ENCODE measurements at places on chromosomes 12 and 14.

- DNase-seq: no peak
Measured at GRCh38 chr14:51564460-51564859, 87.2 kb upstream of the FRMD6 start.

DNA sequence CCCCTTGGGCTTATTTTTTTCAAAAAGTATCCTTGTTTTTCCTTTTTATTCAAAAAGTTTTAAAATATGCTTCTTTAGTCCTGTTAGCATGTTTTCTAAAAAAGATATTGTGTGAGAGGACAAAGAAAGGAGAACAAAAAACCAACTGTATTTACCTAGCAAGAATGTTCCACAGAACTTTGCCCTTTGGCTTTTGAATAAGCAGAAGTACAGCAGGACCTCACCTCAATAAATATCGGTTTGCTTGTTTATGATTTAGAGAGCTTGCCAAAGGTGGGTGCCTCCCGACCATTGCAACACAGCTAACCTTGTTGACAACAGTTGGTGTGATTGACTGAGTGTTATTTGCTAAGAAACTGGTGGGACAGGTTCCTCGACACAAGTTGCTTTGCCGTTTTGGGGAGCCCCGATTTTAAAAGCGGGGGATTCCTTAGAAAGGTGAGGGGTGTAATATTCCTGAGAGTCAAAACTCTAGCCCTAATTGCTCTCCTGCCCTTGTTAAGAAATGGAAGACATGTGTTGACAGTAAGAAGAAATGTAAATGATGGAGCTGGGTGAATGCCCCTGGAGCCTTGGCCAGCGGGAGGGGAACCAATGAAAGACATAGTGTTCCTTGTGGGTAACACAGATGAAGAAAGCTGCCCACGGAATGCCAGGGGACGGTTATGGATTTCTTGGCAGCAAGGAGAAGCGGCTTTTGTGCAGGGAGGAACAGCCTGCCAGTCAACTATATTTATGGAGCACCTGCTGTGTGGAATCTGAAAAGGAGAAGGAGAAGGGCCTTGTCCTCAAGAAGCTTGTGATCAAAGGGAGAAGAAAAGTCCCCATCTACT lies 13.7 kb downstream of the MYBPC1 start:
- no peak for DNase-seq

- DNase-seq: no peak
Measured at GRCh38 chr14:49574038-49574437, 12.1 kb downstream of the RPS29 start.

DNA sequence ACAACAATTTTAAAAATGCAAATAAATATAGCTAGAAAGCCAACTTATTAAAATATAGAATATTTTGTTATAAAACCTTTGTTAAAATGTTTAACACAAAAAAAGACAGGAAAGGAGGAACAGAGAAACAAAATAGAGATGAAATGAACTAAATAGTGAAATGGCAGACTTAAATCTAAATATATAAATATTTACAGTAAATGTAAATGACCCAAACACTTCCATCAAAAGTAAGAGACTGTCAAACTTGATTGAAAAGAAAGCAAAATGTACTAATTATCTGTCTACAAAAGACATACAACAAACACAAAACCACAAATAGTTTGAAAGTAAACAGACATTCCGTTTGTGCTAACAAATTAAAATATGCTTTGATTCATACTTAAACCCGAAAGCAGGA lies 41.7 kb downstream of the PLBD1 start:
- DNase-seq: no peak

- DNase-seq: no peak
Measured at GRCh38 chr12:1424674-1425395, 169.5 kb downstream of the FBXL14 start.

DNA sequence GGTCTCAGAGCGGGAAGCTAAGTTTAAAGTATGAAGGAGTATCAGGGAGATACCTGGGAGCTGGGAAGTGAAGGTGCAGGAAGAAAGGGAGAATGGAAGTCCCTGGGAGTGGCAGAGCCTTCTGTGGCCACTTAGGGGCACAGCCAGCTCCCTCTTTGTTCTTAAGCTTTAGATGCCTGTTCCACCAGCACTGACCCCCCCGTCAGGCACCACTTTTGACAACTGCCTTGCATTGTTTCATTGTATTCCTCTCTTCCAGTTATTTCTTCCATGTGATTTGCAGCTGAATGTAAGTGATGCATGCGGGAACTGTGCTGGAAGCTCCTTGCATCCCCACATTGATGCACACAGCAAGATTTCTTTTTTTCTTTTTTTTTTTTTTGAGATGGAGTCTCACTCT lies 2.6 kb downstream of the GALNT16 start:
- no peak for DNase-seq

DNA sequence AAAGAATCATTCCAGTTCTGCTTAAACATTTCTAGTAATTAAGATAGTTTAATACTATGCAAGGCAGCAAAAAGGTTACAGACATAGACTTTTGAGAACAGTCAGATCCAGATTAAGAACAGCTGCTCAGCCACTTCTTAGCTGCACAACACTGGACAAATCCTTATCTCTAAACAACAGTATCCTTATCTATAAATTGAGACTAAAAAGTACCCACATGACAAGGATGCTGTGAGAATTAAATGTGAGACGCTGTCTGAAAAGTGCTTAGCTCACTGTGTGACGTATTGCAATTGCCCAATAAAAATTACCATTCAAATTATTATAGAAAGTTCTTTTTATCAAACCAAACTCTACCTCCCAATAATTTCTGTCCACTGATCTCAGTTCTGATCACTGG lies 35.5 kb downstream of the BORCS5 start:
- no peak for DNase-seq

DNA sequence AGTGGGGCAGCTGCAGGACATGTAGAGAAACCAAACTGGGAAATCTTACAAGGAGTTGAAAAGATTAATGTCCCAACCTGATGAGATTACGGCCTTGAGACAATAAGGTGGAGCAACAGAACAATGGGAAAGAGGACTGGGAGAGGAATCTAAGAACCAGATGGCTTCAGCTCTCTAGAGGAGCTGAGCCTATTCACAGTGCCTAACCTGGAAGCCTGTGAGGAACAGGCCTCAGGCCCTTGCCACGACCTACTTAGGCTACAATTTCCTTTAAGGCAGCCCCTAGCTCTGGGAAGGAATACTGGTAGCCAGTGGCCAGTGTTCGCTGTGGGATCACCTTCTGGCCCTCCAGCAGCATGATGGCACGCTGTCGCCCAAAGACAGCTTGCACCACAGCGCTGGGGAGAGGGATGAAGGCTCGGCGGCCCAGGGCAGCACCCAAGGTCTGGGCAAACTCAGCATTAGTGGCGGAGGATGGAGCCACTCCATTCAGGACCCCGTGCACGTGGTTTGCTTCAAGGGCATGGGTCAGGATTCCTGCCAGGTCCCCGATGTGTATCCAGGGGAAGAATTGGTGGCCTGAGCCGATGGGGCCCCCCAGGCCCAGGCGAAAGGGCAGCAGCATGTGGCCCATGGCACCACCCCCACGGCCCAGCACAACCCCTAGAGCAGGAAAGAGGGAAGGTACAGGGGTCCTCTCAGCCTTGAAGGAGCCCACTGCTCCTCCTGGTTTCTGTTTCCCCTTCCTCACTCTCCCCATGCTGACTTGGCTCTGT lies 2.6 kb downstream of the SDR39U1 start:
- no peak for DNase-seq

GRCh38 chr12:61521258-61521657 lies 738.9 kb upstream of the USP15 start:
- DNase-seq: no peak

GRCh38 chr14:105356927-105357326 lies 41.4 kb upstream of the TEX22 start:
- no peak for DNase-seq

DNA sequence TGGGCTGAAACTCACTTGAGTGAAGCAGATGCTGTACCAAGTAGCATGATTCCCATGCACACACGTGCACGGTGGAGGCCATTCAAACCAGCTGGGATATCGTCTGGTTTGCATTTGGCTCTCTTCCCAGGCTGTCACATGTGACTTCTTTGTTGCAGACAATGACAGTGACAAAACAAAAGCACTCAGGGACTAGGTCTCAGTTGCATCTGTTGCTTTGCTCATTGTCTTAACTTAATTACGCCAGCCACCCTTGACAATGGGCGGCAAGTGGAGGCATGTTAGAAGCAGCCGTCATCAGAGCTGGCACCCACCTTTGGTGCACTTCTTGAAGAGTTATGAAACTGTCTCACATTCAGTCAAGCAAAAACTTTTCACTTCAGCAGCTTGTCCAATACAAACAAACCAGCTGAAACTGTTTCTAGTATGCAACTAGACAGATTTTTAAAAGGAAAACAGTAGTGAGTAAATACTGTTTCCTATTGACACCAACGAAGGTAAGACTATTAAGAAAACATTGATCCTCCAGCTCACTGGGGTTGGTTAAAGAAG lies 74.3 kb downstream of the IGF1 start:
- peak; percentile 59 for DNase-seq

DNA sequence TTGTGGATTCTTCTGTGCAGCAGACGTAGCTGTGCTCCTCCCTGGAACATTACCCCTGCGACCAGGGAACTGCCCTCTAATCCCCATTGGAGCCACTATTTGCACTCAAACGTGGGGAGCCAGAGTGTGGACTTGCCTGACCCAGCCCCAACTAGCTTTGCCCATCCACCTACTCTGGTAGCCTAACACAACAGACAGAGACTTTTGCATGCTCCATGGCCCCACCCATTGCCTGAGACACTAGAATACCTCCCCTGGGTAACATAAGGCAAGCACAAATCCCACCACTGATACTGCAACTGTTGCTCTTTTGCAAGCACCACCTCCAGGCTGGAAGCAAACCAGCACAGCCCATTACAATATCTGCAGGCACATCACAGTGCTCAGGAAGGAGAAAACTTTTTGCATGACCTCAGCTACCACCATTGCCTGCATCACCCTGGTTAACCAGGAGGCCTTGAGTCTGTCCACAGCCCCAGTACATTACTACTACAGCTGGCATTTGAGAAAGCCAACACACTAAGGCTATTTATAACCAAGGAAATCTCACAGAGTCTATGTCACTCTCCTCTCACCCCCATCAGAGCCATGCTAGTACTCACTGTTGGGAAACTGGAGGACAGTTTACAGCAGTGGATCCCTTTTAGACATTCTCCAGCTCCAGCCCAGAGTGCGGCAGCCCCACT lies 15.0 kb downstream of the CEP128 start:
- no peak for DNase-seq

DNA sequence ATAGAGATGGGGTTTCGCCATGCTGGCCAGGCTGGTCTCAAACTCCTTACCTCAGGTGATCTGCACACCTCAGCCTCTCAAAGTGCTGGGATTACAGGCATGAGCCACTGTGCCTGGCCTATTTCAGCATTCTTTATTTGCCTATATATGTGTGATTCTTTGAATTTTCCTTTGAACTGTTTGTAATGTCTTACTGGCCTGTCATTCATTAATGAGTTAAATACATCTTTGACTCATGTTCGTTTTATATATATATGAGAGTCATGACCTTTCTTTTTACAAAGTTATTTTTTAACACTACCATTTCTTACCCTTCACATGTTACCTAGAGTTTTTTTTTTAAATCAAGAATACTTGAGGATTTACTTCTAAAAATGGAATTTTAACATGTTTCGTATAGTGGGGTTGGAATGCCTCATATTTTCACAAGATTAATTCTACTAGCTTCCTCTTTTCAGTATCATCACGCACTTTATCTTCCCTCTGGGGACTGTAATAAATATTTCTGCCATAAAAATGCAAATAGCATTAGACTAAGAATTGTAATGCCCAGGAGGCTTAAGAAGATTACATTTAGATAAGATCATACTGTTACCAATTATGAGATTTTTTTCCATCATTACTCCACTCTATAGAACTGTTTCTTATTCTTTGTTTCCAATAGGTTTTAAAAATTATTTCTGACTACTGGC lies 66.7 kb downstream of the NTN4 start:
- DNase-seq: no peak

DNA sequence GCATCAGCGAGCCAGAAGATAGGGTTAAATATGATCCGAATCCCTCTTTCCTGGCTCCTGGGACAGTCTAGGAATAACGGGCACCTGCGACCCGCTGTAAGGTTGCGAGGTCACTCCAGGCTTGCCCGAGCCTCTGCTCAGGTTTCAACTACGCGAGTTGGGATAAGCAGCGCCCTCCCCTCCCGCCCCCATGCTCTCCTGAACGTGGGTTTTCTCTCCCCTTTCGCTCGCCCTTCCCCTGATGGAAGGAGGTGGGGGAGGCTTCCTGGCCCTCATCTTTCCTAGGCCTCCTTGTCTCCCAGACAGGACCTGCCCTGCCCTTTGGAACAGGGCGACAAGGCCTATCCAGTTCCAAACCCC lies 753 bp upstream of the ATP5MC2 start:
- no peak for DNase-seq

GRCh38 chr12:47977046-47977771 lies 13.8 kb downstream of the TMEM106C start:
- no peak for DNase-seq

DNA sequence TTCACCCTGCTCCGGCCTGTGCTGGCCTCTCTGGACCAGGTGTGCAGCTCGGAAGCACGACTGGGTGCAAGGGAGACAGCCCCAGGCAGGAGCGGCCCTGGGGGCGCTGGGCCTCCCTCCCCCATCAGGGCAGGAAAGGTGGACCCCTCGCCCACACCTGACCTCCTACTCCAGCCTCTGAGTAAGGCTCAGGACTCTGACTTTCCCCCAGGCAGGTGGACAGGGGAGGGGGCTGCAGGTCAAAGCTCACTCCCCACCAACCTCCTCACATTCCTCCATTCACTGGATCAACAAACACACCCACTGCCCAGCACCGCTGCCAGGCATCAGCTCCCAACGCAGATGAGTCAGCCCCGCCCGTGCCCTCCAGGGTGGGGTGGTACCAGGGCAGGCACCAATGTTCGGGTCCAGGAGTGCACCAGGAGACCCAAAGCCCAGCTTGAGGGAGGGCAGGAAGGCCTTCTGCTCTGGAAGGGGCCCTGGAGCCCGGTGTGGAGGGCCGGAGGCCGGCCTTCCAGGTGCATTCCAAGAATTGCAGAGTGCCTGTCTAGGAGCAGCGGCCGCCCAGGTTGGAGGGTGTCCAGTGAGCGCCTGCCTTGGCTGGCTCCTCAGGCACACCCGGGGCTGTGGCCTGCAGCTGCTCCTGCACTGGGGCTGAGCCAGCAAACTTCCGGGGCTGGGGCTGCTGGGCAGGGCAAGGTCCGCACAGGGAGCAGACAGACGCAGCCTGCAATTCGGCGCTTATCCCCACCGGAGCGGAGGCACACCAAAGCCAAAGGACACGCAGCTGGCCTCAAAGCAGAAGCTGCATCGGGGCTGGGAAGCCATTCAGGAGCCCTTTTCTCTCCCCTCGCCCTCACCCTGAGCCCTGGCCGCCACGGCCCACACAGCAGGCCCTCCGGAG lies 1.6 kb upstream of the INF2 start:
- DNase-seq: peak; percentile 75

DNA sequence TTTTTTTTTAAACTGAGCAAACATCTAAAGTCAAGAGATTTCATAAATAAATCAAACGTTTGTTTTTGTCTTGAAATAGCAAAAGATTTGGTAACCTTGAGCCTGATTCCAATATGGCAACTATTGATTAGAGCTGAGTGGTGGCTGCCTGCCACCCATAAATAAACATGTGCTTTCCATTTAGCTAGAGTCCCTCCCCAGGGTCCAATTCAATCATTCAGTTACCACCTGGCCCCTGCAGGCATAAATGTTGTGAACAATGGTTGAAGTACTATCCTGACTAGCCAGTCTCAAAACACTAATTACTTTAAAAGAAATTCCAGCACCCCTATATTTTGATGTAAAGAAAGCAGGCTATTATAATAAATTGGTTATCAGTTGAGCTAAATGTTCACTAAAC lies 129.7 kb upstream of the GRIP1 start:
- DNase-seq: no peak

Measured in RPMI8226 (cell line).